ENCODE measurements at places on chromosomes 7 and 10. TPM values are rescaled to one million over a fixed set of nuclear protein-coding genes. Genes with fewer than 3 reads are reported as not detected.
A peak's percentile ranks its signal among the peaks of the same experiment; 100 is the strongest.

GRCh38 chr10:43261578-43262396, 5.1 kb downstream of the RASGEF1A start:
- H3K4me3 ChIP-seq = no peak overlapping the region
- H3K27ac ChIP-seq = no peak overlapping the region
- DNase-seq = peak; percentile 15
- peaks cover 8% of the 10 kb centered on the region for H3K27me3 ChIP-seq

- H3K4me3 ChIP-seq = no peak overlapping the region
- H3K27ac ChIP-seq = no peak overlapping the region
- DNase-seq = no peak
- no peaks in the 10 kb centered on the region for H3K27me3 ChIP-seq
These were observed 362.7 kb downstream of the IPMK start for GRCh38 chr10:57905010-57905409.

DNA sequence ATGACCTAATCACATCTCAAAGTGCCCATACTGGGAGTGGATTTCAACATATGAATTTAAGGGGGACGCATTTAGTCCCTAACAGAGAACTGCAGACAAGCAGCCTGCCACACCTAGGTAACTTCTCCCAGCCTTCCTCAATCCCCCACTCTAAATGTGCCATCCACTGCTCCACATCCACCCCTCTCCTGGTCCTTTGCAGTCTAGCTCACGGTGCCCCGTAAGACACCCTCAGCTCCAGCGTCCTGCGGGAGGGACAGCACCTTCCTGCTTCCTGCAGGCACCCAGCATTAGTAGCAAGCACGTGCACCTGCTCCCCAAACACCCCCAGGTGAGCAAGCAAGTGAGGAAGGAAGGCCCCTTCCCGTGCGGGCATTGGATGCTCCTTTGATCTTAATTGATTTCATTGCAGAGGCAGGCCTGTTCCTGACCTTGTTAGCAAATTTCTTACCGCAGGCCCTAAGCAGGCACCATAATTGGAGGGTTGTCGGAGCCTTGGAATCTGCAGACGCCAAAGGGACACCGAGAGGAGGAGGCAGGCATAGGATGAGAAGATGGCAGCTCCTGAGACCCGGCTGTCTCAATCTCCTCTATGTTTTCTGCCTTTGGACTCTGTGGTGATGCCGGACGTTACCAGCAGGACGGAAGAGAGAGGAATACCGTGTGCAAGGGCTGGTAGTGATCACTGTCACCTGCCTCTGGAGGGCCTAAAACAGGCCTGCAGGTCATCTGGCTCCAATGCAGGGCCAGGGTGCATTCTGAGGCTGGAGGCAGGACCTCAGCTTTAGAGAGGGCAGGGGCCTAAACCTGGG, 75.8 kb upstream of the CHST15 start:
- no peak overlapping the region for H3K27ac ChIP-seq
- H3K36me3 ChIP-seq = no peaks in the 10 kb centered on the region

DNA sequence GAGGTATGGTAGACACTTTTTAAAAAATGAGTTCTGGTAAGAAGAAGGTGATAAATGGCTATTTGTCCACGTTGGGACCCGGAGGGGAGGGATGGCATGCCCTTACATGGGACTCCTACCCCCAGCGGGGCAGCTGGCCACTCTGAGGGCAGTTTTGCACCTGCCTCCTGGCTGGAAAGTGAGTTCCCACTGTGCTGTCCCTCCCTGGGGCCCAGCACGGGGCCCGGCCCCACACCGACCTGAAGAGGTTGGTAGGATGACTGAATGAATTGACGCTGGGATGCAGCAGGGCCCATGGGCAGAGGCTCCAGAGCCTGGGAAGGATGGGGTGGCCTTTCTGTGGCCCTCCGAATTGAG, 601 bp upstream of the AEBP1 start:
- H3K4me1 ChIP-seq = no peaks in the 10 kb centered on the region
- no peak overlapping the region for H3K4me3 ChIP-seq
- peaks cover 4% of the 10 kb centered on the region for H3K36me3 ChIP-seq
- DNase-seq = no peak

LRIT1 gene
- total RNA-seq = not detected

CPN1 gene
- total RNA-seq = not detected

FKBP6 gene
- not detected for total RNA-seq

LFNG gene
- 13.0 TPM for total RNA-seq

RSPH10B gene
- 7.0 TPM for total RNA-seq

DLD gene
- total RNA-seq = 203 TPM
